GM12892 (cell line): ENCODE measurements at places on chromosomes 5 and 9.
A peak's percentile ranks its signal among the peaks of the same experiment; 100 is the strongest.

DNA sequence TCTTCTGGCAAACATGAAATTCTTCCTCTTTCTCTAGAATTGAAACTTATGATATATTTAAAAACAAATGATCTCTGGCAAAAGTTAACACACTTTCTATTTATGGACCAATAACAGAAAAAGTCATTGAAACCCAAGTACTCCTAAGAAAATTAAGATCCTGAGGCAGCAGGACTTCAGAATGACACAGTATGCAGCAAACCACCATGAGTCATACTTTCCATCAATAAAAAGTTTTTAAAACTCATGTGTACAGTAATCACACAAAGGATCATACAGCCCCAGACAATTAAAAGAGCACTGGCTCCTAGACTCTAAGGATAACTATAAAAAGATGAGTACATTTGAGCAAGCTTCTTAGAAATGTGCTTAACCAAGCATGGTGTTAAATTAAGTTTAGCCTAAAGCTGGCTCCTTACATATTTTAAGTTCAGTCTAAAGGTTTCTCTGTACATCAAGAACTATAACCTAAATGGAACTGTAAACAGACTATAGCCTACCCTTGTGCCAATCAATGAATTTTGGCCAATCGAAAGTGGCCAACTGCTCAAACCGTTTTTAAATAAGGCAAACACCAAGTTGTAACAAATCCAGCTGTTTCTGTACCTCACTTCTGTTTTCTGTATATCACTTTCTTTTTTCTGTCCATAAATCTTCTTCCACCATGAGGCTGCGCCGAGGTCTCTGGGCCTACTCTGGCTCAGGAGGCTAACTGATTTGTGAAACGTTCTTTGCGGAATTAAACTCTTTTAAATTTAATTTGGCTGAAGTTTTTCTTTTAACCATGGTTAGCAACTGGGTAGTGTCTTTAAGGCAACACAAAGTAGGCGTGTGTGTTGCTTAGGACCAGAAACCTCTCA lies 232.1 kb upstream of the PIK3R1 start:
- no peak for DNase-seq

DNA sequence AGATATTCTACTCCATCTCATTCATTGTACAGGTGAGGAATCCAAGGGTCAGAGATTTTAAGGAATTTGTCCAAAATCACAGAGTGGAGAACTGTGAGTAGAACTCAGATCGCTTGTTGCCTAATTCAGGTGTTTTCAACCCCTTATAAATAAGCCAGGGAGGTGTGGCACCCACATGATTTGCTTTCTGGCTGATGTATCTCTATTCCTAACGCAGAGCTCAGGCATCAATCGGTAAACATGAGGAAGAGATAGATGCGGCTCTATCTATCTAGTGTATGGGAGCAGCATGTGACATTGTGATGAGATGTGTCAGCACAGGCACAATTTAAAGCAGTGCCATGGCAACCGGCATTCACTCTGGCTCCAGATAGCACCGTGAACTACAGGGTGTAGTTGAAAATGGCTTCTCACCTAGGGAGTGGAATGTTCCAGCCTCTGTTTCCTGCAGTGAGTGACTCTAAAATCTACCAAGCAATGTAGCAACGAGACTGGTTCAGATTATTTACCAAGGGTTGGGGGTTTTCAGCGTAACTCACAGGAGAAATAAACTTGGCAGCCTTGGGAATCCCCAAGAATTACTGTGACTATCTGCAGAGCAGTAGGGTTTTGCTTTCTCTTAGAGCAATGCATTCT lies 53.4 kb upstream of the SUB1 start:
- DNase-seq = no peak

DNA sequence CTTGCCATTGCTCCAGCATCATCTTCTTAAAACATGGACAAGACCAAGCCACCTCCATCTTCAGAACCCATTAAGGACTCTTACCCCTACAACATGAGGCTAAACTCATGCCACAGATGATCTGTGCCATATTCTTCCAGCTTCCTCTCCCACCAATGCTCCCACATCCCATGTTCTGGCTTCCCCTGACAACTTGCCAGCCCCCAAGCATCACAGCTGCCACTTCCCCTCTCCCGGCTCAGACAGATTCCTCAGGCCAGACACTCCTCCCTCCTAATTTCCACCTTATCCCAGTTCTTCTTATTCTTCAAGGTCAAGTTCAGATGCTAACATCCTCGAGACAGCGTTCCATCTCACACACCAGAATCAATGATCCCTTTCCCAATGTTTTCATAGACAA lies 57.8 kb downstream of the ANKH start:
- DNase-seq = no peak

DNA sequence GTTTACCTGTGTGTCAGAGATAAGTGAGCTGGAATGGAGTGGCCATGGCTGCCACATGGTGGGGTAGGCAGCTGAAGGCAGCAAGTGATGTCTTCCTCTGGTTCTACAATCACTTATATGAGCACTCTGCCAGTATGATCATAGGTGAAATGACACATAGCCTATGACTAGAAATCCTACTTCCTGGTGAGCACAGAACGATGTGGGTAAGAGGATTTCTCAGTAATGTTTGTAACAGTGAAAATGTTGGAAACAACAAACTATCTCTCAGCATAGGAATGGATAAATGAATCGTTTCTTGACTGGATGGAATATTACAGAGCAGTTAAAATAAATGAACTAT lies 187.0 kb upstream of the S1PR3 start:
- no peak for DNase-seq

- no peak for DNase-seq
Observed at GRCh38 chr5:112087222-112087621, 330.2 kb upstream of the NREP start.

DNA sequence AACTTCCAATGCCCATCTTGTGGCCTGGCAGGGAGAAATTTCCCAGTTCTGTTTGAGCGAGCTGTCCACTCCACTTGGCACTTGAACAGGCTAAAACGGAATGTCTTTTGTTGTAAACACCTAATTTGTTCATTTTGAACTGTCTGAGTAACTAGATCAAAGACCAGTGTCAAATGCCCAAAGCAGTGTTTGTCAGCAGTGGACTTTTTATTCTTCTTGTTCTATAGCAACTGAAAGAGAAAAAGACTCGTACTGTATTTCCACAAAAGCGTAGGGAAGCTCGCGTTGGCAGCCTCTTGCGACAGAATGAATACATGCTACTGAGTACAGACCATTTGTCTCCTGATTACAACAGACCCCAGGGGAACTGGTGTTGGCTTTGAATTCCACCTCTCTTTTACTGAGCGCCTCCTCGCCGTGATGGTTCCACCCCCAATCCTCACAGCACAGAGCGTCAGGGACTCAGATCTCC lies 601.8 kb upstream of the ZNF608 start:
- DNase-seq = no peak

- no peak for DNase-seq
Observed at GRCh38 chr5:148858106-148858505, 31.7 kb downstream of the ADRB2 start.

DNA sequence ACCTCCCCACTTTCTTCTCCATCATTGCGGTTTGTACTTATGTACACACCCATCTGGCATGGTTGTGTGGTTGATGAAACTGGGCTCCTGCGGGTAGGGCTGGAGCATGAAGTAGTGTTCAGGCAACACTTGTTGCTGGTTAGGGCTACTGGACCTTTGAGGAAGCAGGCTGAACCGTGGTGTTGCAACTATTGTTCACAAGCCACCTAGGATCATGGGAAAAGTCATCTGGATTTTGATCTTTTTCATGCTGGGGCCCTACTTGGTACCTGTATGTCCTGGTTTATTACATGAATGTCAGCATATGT lies 40.1 kb upstream of the TIFAB start:
- no peak for DNase-seq

GRCh38 chr9:70352802-70353201 lies 61.7 kb downstream of the KLF9 start:
- no peak for DNase-seq

DNA sequence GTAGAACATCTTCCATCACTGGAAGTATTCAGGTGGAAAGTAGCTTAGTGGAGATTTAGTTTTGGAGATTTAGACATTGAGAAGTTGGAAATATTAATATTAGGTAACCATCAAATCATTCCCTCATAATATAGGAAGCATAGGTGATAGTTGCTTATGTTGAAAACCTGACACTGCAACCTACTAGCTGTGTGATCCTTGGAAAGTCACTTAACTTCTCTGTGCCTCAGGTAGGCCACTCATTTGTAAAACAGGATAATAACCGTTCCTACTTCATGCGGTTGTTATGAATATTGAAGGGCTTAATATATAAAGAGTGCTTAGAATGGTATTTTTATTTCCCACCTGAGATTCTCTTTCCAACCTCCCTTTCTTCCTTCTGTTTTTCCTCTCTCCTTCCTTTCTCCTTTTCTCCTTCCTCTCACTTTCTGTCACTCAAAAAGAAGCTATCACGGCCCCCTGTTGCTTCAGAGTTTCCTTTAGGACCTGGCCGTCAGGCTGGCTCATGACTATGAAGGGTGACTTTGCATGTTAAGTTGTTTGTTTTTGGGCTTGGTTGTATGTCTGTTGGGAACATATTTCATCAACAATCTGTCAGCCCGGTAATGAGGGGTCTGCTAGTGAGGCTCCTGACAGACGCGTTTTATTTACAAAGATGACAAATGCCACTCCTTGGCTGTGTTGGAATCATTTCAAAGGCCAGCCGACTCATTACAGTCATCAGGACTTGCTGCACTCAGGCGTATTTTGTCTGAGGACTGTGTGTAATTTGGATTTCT lies 31.0 kb downstream of the DOCK2 start:
- DNase-seq = no peak

DNA sequence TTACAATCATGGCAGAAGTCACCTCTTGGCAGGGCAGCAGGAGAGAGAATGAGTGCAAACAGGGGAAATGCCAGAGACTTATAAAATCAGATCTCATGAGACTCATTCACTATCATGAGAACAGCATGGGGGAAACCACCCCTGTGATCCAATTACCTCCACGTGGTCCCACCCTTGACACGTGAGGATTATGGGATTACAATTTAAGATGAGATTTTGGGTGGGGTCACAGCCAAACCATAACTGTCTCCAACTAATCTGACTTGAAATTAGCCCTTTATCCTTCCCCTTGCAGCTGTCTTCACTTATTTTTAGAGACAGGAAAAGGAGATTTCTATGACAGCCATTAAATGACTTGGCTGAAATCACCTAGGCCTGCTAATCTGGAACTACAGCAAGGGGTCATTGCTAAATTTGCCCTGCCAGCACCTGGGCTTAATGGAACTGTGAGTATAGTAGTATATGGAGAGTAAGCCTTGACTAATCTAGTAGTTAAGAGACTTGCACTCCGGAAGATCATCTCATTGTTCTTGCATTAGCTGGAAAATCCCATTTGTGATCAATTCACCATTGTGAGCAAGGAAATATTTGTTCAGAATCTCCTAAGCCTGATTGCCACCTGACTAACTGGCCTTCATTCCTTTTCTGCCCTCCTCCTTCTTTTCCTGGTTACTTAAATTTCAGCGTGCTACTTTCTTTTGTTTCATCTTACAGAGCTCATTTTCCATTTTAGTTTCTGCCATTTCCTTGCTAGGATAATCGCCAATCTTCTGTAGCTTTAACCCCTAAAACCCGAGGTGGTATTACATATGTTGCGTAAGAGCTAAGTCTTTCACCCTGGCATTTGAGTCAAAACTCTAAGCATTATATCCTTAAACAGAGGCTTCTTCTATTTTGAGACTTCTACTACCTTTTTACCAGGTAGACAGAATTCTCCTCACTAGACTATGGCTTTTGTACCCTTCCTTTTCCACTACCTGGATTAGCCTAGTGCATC lies 65.3 kb upstream of the RUSC2 start:
- no peak for DNase-seq

GRCh38 chr5:32190095-32190494 lies 16.0 kb upstream of the GOLPH3 start:
- DNase-seq = no peak

GRCh38 chr5:107633171-107633901 lies 37.4 kb downstream of the EFNA5 start:
- no peak for DNase-seq

- DNase-seq = no peak
Observed at GRCh38 chr5:80070338-80071056, 35.3 kb downstream of the THBS4 start.

- DNase-seq = no peak
Observed at GRCh38 chr9:95102001-95102433, 215.5 kb downstream of the FANCC start.

- no peak for DNase-seq
Observed at GRCh38 chr9:72704688-72705375, 183.4 kb downstream of the TMC1 start.

- peak; percentile 50 for DNase-seq
Observed at GRCh38 chr9:127004946-127005769, 90.6 kb downstream of the RALGPS1 start.
